Right renal pelvis (tissue), 4 donors: ENCODE measurements at places on chromosomes 11 and 22. TPM values are rescaled to one million over a fixed set of nuclear protein-coding genes. Genes with fewer than 3 reads are reported as not detected.

DNA sequence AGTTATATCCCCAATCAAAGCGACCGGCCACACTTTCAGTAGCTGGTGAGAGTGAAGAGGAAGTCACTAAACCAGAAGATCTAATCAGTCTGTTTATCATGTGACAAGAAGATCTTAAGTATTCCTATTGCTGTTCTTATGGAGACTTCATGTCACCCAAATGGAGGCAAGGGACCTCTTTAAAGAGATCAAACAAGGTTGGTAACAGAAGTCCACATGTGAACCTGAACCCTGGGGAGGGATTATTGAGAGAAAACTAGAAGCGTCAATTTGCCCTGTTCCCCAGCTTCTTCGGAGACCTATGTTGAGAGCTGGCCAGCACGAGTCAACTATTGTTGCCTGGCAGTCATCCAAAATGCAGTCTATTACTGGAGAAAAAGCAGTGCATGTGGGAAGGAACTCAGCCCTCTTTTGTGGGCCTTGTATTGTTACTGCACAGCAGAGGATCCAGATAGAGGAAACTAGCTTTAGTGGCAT is 76.9 kb upstream of the CTSC start:
- DNase-seq = peak; percentile 32

The HMOX1 gene
- polyA plus RNA-seq = 56.6 TPM

The BLID gene
- not detected for polyA plus RNA-seq

The FXYD2 gene
- polyA plus RNA-seq = 622 TPM

- peak; percentile 14 for DNase-seq
Observed at GRCh38 chr11:6926208-6927029, at the start of gene ZNF215. ZNF215 (plus strand) TSS chr11:6926426; CDS start chr11:6932273, 5,847 bp downstream.

The ZDHHC13 gene
- 22.2 TPM for polyA plus RNA-seq

DNA sequence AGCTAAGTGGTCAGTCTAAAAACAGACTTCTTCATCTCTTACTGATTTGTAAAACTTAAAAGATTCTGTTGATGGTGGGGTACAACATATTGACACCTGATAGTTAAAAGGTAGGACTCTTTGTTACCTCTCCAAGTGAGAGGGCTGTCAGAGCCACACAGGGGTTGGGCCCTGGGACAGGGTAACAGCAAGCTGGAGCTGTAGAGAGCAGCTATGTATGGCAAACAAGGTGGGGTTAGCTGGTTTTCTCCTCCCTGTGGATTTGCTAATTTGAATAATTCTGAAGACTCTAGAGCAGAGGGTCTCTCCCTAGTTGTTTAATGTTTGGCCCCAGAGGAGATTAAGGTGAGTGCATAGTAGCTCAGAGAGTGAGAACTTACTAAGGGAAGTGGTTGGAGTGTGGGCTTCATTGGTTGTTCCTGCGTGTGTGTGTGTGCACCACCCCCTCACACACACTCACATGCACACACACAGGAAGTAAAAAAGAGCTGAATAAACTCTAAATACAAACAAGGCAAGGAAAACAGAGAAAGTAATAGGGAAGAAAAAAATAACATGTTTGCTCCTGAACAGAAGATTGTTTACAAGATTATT is 9.2 kb upstream of the GAS2 start:
- no peak for DNase-seq

The RCOR2 gene
- polyA plus RNA-seq = 10.5 TPM

DNA sequence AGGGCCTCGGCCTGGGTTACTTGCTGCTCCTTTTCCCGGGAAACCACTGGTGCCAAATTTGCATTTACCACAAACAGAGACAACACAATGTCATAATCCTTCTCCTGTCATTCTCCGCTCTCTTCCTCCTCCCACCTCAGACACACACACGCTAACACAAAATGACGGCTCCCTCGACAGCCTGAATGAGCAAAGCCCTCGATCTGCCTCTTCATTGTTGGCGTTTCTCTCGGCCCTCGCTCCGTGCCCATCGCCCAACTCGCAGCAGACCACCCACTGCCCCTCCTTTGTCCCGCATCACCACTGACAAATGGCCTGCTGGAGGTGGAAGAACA is 12.5 kb upstream of the TCF20 start:
- DNase-seq = no peak

DNA sequence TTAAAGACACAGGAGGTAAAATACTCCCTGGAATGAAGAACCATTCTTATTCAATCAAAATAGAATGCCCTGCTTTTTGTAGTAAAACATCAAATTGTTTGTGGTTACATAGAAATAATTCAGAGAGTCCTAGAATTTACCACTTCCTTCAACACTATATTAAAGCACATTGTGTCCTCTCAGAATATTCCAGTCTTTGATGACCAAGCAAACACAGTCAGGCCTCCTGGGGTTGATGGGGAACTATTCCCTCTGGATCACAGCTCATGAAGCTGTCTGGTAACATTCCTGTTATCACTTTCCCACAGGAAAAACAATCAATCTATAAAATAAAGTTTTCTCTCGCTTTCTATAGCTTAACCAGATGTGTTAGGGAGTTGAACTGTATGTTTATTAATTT is 389.3 kb downstream of the KCNA4 start:
- DNase-seq = no peak
